ENCODE measurements at places on chromosomes 5 and 9. TPM values are rescaled to one million over a fixed set of nuclear protein-coding genes. Genes with fewer than 3 reads are reported as not detected.

CCDC192 gene
- not detected for total RNA-seq

NPM1 gene
- 3,498 TPM for total RNA-seq

TMEM252 gene
- total RNA-seq: not detected

GRCh38 chr9:93167185-93167584 is 16.8 kb upstream of the WNK2 start:
- no peaks in the 10 kb centered on the region for H3K4me1 ChIP-seq
- H3K36me3 ChIP-seq: no peaks in the 10 kb centered on the region
- no peak for DNase-seq
- no peak overlapping the region for H3K4me3 ChIP-seq
- H3K27ac ChIP-seq: no peak overlapping the region

GRCh38 chr9:127258606-127259471 is 5.7 kb upstream of the GARNL3 start:
- DNase-seq: no peak
- no peak overlapping the region for H3K27ac ChIP-seq
- H3K36me3 ChIP-seq: no peaks in the 10 kb centered on the region
- H3K4me3 ChIP-seq: no peak overlapping the region
- no peaks in the 10 kb centered on the region for H3K27me3 ChIP-seq

P4HA2 gene
- total RNA-seq: 17.3 TPM

DNA sequence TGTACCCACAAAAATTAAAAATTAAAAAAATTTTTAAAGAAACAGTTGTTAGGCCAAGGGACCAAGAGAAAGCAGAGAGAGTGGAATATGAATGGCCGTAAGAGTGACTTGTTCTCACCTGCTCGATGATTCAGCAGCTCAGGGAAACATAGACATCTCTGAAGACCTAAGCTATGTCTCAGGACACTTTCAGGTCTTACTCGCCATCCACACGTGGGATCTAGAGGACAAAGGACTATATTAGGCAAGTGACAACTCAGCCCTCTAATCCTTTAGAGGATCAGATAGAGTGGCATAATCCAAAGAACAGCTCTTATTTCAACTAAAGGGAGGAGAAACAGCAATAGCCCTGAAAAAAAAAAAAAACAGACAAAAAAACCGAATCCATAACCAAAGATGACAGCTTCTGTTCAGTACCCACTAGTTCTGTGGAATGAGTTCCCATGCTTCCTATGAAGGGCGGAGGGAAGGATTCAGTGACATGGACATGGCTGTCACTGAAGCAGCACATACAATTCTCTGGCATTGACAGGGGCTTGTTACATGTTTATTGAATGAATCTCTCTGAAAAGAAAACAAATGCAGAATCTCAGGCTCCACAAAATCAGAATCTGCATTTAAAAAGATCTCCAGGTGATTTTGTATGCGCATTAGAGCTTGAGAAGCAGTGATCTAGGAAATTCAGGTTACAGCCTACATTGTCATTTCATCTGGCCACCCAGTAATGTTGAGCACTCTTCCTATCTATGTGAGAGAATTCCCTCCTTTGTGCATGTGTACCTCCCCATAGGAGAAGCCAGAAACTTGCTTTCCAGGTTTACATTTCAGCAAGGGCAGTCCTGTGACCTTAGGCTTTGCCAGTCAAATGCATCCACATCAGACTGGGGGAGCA is 96.0 kb downstream of the KIAA1958 start:
- no peaks in the 10 kb centered on the region for H3K4me1 ChIP-seq
- H3K27me3 ChIP-seq: no peaks in the 10 kb centered on the region
- no peak for DNase-seq
- H3K4me3 ChIP-seq: no peak overlapping the region
- no peak overlapping the region for H3K27ac ChIP-seq

GRCh38 chr5:136780518-136780917 is 415.2 kb upstream of the TRPC7 start:
- H3K27me3 ChIP-seq: no peaks in the 10 kb centered on the region
- no peaks in the 10 kb centered on the region for H3K36me3 ChIP-seq
- no peaks in the 10 kb centered on the region for H3K4me1 ChIP-seq
- DNase-seq: no peak

DNA sequence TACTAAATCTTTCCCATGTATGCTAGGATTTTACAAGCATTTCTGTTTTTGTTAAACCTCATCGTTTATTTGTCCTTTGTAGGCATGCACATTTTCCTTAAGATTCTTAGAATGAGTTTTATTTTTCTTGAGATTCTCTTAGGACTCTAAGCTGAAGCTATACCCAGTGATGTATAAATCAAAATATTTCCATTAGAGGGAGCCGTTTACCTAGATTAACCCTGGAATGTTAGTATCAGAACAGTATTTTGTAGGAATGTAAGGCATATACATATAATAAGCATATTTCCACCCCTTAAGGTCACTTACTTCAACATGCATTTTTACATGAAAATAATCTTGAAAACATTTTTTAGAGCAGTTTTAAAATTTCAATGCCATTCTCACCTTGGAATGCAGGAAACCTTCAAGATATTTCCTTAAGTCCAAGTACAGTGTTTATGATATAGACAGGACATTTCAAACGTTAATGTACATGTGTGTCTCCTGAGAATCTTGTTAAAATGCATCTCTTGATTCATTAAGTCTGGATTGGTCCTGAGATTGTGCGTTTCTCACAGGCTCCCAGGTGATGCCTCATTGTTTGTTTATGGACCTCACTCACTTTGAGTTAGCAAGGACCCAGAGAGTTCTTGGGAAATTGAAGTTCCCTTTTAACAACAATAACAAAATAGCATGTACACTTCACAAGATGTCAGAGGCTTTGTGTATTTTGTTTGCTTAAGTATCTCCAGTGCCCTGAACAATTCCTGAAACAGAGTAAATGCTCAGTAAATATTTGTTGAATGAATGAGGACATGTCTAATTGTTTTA is 34.9 kb upstream of the FCHO2 start:
- DNase-seq: no peak
- H3K4me3 ChIP-seq: no peak overlapping the region
- no peaks in the 10 kb centered on the region for H3K36me3 ChIP-seq
- no peaks in the 10 kb centered on the region for H3K4me1 ChIP-seq
- H3K27me3 ChIP-seq: no peaks in the 10 kb centered on the region

CREB3 gene
- 22.3 TPM for total RNA-seq

- DNase-seq: no peak
- no peaks in the 10 kb centered on the region for H3K36me3 ChIP-seq
- H3K4me1 ChIP-seq: no peaks in the 10 kb centered on the region
- H3K27ac ChIP-seq: no peak overlapping the region
- H3K27me3 ChIP-seq: peaks cover 14% of the 10 kb centered on the region
Observed at GRCh38 chr5:159549046-159549445, 218.8 kb upstream of the IL12B start.

GRCh38 chr9:130713286-130713960 is 19.8 kb downstream of the EXOSC2 start:
- peak overlapping the region; percentile 93 for H3K4me3 ChIP-seq
- peaks cover 30% of the 10 kb centered on the region for H3K4me1 ChIP-seq
- DNase-seq: no peak
- H3K27ac ChIP-seq: peak overlapping the region; percentile 88

DNA sequence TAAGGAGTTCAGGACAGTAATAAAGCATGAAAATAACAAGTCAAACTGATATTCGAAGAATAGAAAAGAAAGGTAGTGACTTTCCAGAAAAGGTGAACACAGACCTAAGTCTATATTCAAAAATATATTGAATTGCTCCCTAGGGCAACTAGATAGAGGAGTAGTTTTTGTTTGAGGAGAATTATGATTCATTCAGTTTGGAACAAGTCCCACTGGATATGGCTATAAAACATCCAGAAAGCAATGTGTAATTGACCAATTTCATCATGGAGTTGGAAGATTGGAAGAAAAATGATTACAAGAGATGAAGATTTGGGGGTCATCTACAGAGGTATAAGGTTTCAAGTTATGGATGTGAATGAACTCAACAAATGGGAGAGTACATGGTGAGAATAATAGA is 117.5 kb upstream of the ZNF462 start:
- H3K4me3 ChIP-seq: no peak overlapping the region
- no peak for DNase-seq
- H3K27ac ChIP-seq: no peak overlapping the region

CLPTM1L gene
- 56.2 TPM for total RNA-seq

GRCh38 chr9:87657190-87657589 is 68.7 kb upstream of the CTSL start:
- no peaks in the 10 kb centered on the region for H3K36me3 ChIP-seq
- no peak for DNase-seq
- no peaks in the 10 kb centered on the region for H3K27me3 ChIP-seq
- no peak overlapping the region for H3K27ac ChIP-seq
- no peak overlapping the region for H3K4me3 ChIP-seq
- no peaks in the 10 kb centered on the region for H3K4me1 ChIP-seq

DNA sequence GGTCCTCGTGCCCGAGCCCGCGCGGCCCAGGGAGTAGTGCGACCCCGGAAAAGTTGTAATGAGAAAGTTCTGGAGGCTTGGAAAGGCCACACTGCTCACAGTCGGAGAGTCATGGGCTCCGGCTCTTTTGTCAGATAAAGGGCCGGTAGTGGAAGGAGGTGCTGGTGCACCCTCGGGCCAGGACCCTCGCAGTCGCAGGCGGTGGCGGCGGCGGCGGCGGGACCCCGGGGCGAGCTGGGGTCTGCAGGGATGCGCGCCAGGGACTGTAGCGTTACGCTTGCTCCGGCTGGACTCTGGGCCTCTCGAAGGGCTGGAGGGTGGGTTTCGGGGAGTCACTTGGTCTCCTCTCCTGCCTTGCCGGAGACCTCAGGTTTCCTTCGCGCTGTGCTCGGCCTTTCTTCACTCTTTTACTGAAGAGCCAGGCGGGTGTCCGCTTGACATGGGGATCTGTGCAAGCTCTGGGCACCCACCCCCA is 1.5 kb downstream of the RORB start:
- peaks cover 54% of the 10 kb centered on the region for H3K27me3 ChIP-seq
- DNase-seq: no peak
- H3K27ac ChIP-seq: no peak overlapping the region
- H3K36me3 ChIP-seq: no peaks in the 10 kb centered on the region

SPATA6L gene
- total RNA-seq: 0.78 TPM

SAPCD2 gene
- total RNA-seq: 13.7 TPM

DNA sequence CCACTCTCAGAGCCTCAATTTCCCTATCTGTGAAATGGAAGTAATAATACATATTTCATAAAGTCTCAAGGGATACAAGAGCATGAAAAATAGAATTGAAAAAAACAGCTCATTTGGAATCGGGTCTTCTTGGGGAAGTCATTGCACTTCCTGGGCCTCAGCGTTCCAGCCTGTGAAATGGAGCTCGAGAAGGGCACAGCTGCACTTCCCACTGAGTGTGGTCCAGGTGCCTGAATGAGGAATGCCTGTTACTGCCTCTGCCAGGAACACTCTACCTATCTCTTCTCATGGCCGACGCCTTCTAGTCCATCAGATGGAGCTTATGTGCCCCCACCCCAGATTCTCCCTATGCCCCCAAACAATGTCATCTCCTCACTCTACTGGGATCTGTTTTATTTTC is 924 bp upstream of the NEURL1B start:
- H3K36me3 ChIP-seq: no peaks in the 10 kb centered on the region
- peaks cover 35% of the 10 kb centered on the region for H3K27me3 ChIP-seq
- no peak for DNase-seq
- no peaks in the 10 kb centered on the region for H3K4me1 ChIP-seq

STC2 gene
- total RNA-seq: 40.9 TPM

GRCh38 chr9:4207881-4208615 is 91.8 kb downstream of the GLIS3 start:
- no peak for DNase-seq
- no peak overlapping the region for H3K27ac ChIP-seq

GRCh38 chr9:5850724-5851122 is 17.8 kb upstream of the ERMP1 start:
- H3K4me1 ChIP-seq: peaks cover 59% of the 10 kb centered on the region
- no peak overlapping the region for H3K4me3 ChIP-seq
- no peak for DNase-seq
- no peaks in the 10 kb centered on the region for H3K27me3 ChIP-seq
- peak overlapping the region; percentile 1 for H3K27ac ChIP-seq
- H3K36me3 ChIP-seq: no peaks in the 10 kb centered on the region

DNA sequence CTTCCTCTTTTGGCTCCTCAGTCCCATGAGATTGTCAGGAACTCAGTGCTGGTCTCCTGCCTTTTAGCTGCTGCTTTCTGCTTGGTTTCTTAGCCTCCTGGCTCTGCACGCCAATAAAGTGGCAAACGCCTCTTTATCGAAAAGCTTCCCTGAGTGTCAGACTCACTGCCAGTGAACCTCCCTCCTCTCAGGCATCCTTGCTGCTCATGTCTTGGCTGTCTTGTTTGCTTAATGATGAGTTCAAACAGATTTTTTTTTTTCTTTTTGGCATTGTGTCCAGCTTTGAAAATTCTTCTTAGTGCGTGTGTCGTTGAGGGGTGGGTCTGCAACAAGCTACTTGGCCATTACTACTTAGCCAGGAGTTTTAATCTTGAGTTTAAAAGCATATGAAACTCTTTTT is 14.9 kb downstream of the RASGRF2 start:
- DNase-seq: no peak
- H3K4me3 ChIP-seq: no peak overlapping the region
- H3K27me3 ChIP-seq: no peaks in the 10 kb centered on the region
- peaks cover 59% of the 10 kb centered on the region for H3K4me1 ChIP-seq

DNA sequence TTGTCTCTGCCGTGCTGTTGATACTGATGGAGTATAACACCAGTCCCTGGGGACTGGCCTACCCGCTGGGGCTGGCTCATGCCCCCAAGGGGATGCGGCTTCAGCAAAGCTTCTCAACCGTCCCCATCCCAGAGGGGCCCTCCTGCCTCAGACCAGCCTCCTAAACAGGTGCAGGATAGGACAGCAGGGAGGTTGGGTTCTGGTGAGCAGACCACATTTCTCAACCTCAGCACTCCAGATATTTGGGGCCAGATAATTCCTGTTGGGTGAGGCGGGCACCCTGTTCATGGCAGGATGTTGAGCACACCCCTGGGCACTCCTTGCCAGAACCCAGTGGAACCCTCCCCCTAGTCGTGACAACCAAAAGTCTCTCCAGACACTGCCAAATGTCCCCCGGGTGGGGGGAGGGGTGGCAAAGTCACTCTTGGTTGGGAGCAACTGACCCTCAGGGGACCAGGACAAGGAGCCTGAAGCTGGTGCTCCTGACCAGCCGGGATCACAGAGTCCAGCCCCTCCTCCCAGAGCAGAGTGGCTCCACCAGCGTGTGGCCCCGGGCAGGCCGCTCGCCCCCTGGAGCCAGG is 107.8 kb downstream of the ZNF354C start:
- H3K36me3 ChIP-seq: no peaks in the 10 kb centered on the region
- H3K4me3 ChIP-seq: no peak overlapping the region
- H3K4me1 ChIP-seq: peaks cover 3% of the 10 kb centered on the region
- no peak overlapping the region for H3K27ac ChIP-seq
- no peak for DNase-seq
- H3K27me3 ChIP-seq: peaks cover 6% of the 10 kb centered on the region

Data from activated CD8-positive, alpha-beta T cell treated with anti-CD3 and anti-CD28 coated beads for 36 hours (primary cell).